ENCODE measurements at places on chromosomes 3 and 15.

DNA sequence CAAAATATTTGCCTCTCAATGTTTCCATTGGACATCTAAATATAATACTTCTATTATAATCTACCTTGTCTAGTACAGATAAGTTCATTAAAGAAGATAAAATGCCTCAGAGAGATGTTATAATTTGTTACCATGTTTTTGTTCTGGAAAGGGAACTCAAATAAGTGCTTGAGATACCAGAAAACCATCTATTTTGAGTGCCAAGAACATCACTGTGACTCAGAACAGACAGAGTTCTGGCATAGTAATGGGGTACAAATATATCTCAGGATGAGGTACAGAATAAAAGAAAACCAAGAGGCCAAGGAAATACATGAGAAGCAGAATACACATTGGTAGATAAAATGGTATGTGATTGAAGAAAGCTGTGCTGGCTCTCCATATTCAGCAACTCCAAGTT lies 58.9 kb downstream of the IMPG2 start:
- no peak for DNase-seq

- DNase-seq = no peak
Measured at GRCh38 chr15:71472566-71472965, 337.8 kb upstream of the NR2E3 start.

GRCh38 chr3:148379763-148380382 lies 317.8 kb upstream of the AGTR1 start:
- DNase-seq = no peak

DNA sequence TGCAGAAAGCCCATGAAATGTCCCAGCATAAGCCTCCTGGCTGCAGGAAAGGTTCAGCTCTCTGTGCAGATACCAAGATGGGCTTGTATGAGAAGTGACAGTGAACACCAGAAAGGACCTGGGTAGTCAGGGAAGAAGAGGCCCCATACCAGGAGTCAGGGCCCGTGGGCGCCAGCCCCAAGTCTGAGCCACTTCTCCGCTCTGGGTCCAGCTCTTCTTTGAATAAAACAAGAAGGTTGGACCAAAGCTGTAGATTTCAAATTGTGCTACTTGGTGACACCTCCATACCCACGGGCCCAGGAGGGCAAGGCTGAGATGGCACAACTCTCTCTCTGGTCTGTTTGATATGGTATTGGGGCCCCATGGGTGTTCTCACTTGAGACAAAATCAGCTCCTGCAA lies 261.5 kb downstream of the UACA start:
- DNase-seq = no peak

GRCh38 chr3:140251678-140252077 lies 316.7 kb downstream of the CLSTN2 start:
- DNase-seq = no peak

DNA sequence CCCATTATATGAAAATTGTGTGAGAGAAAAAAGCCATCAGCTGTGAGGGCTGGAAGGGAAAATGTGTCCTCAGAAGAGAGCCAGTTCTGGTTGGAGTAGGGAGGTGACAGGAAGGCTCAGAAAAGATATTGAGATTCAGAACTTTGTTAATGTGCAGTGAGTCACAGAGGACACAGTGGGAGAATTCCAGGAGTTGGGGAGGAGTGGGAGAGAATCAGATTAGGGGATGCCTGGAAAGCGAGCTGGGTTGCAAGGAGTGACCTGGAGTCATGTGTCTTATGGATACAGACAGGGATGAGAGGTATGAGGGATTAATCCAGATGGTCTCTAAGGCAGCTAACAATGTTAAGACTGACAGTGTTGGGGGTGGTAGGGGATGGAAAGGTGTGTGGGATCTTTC lies 67.5 kb downstream of the CHST2 start:
- no peak for DNase-seq

DNA sequence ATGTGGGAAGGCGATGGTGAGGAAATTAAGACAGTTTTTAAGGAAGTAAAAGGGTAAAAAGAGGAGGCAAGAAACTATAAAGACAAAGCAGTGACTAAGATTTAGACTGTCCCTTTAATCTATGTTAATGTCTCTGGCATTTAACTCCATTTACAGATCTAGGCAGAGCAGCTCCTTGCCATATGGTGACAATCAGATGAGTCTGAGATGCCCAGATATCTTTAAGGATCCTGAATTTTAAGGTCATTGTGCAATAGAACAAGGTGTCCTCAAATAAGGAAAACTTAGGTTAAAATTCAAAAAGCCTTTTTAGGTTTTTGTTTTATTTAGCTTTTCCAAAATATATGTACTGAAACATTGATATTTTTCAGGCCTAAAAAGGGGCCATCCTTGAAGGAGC lies 24.1 kb downstream of the RASGRP1 start:
- no peak for DNase-seq

DNA sequence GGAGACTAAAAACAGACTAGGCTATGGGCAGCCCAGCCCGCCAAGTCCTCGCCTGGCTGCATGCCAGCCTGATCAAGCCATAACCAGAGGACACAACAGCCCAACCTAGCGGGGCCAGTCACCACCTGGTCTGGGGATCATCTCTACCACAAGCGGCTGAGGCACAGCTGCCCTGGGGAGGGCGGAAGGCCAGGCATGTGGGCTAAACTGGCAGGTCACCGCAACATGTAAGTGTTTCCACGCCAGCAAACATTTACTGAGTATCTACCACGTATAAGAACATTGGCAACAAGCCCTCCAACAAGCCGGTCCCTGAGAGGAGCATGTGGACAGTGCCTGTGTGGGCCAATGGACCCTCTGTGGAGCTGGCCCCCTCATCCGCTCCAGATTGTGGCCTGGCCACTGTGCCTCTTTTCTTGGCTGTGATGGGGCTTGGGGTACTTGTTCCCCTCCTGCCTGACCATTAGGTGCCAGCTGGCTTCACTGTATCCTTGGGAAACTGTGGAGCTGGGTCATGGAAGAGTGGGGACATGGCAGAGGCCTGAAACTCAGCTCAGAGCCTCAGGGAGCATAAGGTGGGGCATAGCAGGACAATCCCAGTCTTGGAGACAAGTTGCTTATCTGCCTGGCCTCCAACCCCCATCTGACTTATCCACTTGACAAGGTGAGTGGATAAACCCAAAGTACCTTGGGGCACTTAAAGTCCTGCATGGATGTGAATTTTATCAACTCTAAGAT lies 9.0 kb downstream of the UBXN7 start:
- no peak for DNase-seq

DNA sequence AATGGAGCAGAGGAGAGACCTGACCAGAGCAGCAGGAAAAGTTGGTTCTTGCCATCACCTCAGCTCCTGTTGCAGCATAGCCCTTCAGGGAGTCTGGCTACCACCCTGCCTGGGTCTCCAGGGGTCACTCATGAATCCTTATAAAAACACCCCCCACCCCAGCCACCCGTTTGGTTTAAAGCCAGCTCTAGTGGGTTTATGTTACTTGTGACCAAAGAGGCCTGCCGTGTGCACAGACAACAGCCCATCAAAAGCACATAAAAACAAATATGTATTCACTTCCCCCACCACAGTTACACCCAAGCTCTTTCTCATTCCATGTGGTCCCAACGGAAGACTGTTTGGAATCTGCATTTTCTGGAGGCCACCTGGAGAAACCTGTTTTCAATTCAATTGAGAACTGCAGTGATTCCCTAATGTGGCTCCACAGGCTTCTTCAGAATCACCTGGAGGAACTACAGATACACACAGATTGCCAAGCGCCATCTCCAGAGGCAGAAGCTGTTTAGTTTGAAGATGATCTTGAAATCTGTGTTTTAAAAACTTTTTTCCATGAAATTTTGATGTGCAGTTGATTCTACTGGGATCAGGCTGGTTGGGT lies 13.8 kb downstream of the FOXL2 start:
- no peak for DNase-seq

GRCh38 chr3:72903004-72903403 lies 15.2 kb downstream of the GXYLT2 start:
- DNase-seq = no peak

DNA sequence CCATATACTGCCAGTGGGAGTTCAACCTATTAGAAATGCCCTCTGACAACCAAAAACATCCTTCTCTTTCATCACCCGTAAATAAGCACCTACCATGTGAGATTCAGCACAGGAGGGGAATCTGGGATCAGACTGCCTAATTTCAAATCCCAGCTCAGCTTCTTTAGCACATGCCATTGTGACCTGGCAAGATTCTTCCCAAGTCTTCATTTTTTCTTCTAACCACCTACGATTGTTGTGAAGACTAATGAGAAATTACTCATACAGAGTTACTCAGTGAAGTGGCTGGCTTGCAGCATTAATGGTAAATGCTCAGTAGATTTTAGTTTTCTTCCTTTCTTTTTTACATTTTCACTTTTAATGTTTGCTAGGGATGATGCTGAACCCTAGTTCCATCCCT lies 176.7 kb downstream of the PDZRN3 start:
- DNase-seq = no peak

DNA sequence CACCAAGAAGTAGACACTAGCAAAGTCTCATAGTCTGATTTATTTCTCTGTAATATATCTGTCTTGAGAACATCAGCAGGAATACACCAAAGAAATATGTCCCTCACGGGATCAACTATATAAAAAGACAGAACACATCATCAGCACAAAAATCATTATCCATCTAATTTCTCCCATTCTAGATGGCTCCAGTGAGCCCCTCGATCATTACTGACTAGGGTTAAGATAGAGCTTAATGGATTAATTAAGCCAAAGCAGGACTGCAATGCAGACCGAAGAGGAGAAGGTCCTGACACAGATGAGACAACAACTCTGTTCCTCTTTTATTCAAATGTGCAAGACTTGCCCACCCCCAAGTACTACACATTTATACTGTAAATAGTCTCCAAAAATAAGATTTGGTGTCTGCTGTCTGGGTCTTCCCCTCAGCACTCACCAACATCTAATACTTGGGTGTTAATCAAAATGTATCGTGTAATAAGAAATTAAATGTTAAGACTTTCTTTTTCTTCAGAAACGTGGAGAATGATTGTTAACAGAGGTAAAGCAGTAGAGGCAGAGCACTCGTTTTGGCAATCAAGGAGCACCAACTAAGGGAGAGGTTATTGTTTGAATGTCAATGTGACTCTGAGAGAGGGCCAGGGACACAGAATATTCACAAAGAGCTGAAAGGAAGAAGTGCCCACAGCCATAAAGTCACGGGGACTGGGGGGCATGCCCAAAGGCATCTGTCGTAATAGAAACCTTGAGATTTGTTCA lies 133.6 kb downstream of the TIGIT start:
- DNase-seq = no peak

DNA sequence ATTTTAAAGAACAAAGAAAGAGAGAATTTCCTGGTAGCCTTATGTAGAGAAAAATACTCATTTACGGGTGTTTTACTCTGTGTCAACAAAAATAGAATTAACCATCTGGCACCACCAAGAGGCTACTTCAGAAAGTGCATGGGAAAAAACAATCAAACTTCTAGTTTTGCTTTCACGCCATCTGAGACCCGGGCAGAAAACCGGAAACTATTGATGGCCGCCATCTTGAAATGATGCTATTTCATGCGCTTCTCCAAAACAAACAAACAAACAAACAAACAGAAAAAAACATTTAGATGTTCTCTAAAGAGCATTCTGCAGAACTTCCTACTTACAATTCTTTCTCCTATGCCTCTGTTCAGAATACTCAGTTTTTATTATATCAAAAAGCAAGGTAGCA lies 49.4 kb upstream of the SYNPR start:
- DNase-seq = no peak

- DNase-seq = no peak
Measured at GRCh38 chr3:51712511-51712931, 5.7 kb downstream of the GRM2 start.

DNA sequence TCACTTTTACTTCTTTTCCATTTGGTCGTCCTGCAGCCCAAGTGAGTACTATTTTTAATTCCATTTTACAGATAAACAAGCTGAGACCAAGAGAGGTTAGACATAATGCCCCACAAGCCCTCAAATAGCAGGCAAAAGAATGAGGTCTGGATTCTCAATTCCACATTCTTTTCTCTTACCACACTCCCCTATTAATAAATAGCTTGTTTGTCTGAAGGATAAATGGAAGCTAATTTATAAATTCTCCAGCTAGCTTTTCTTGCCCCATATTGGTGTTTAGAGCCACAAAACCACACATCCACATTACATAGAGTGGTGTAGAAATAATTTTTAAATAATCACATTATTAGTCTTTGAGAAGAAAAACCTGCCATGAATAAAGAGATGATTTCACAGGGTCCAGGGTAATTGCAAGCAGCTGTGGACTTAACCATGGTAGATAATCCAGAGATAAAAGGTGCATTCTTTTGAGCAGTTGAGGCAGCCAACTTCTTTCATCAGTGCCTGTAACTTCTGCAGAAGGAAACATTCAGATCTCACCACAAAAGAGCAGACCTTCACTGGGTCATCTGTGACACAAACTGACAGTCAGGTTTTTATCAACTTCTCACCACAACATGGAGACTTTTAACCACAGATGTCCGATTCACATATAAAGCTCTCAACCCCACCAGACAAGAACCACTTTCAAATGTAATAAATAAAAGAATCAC lies 313.4 kb upstream of the STT3B start:
- DNase-seq = no peak

GRCh38 chr3:187020376-187020775 lies 90.0 kb downstream of the ST6GAL1 start:
- DNase-seq = no peak

GRCh38 chr3:151445273-151446001 lies 15.4 kb downstream of the IGSF10 start:
- no peak for DNase-seq

DNA sequence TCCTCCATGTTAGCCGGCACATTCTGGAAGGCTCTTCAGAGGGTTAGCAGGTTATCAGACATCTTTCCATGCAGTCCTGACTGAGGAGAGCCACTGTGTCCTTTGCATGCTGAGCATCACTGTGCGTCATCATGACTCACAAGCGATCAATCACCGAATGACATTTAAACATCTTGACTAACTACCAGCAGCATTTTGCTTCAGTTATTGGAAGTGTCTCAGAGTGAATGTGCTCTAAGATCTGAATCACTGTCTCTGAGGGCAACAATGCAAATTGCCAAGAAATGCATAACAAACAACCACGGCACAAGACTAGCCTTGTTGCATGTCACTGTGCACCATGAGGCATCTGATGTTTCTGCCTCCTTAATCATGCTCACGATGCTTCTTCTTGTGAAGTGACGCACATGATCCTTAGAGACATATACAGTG lies 18.3 kb upstream of the ATP8B4 start:
- no peak for DNase-seq

DNA sequence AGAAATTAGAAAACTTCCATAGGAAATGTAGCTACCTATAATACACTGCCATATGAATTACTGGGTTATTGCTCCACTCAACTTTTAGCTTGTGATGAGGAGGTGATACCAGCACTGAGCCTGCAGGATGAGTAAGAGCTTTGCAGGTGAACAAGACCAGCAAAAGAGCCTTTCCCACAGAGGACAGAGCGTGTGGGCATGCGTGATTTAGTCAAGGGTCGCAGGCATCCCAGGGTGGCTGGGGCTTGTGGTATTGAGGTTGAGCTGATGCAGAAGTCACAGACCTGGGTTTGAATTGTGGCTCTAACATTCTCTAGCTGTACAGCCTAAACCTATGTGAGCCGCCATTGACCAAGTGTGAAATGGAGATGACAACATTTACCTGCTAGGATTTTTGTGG lies 5.6 kb downstream of the NRROS start:
- no peak for DNase-seq

All from stimulated activated CD8-positive, alpha-beta memory T cell treated with anti-CD3 and anti-CD28 coated beads, Interleukin-15, amount 100 ng/mL, for 1 hour (primary cell).